Stimulated activated CD8-positive, alpha-beta memory T cell treated with anti-CD3 and anti-CD28 coated beads, Interleukin-7, amount 100 ng/mL, for 1 hour (primary cell): ENCODE measurements at places on chromosomes 11 and 22.
A peak's percentile ranks its signal among the peaks of the same experiment; 100 is the strongest.

- no peak for DNase-seq
Measured at GRCh38 chr11:113289431-113290187, 24.8 kb upstream of the TTC12 start.

DNA sequence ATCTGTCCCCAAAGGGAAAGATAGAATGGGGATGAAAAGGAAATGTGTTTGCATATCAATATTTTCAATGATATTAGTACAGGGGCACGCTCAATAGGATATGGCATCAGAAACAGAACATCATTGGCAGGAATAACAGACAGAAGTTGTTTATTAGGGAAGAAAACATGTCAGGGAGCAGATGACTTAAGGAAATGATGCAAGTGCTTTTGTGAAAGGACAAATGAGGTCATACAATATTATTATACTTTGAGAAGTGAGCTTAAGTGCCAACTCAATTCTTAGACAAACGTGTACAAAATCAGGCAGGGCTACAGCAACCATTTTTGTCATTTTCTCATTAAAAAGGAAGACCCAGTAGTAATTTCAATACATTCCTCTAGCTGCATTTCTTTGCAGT, 388.4 kb downstream of the SOX6 start:
- no peak for DNase-seq

GRCh38 chr11:69297787-69298266, 3.9 kb downstream of the MYEOV start:
- DNase-seq: no peak

DNA sequence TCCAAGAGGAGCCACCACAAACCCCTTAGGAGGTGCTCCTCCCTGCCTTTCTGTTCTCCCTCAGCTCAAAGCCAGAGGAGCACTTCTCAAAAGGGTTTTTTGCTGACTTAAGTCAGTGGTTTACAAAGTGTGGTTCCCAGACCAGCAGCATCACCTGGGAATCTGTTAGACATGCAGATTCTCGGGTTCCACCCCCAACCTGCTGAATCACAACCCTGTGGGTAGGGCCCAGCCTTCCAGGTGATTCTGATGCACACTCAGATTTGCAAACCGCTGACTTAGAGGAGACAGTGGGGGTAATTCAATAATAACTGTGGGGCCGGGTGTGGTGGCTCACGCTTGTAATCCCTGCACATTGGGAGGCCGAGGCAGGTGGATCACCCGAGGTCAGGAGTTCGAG, 22.8 kb downstream of the CREB3L1 start:
- no peak for DNase-seq

DNA sequence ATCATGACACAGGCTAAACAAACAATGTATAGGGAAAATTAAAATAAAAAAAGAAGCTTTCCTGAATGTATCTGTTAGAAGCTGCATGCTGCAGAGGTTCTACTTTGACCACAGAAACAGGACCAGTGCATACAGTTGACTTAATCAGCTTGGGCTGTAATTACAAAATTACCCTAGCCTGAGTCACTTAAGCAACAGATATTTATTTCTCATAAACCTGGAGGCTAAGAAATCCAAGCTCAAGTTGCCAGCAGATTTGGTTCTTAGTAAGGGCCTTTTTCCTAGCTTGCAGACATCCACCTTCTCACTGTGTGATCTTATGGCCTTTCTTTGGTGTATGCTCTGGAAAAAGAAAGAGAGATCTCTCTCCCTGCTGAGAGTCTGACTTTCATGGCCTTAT, 946.5 kb upstream of the RAG2 start:
- DNase-seq: no peak

DNA sequence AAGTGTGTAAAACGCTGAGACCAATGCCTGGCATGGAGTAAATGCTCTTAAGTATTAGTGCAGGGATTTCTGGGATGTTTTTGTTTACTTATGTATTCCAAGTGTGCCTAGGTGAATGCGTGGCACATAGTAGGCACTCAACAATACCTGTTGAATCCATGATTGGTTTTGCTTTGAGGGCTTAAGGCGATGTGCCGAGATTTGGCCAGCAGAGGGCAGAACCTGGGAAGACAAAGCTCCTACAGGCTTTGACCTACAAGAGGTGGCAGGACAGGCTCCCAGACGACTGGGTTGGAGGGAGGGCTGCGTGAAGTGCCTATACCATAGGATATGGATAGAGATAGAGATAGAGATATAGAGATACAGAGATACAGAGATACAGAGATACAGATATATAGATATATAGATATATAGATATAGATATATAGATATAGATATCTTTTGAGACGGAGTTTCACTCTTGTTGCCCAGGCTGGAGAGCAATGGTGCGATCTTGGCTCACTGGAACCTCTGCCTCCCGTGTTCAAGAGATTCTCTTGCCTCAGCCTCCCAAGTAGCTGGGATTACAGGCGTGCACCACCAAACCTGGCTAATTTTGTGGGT, 13.9 kb downstream of the KCNE3 start:
- peak; percentile 41 for DNase-seq

GRCh38 chr11:12118949-12119348, 8.6 kb downstream of the MICAL2 start:
- DNase-seq: no peak

- no peak for DNase-seq
Measured at GRCh38 chr11:22346282-22346681, 8.1 kb downstream of the SLC17A6 start.

- DNase-seq: no peak
Measured at GRCh38 chr11:30346068-30346688, 23.3 kb downstream of the ARL14EP start.

DNA sequence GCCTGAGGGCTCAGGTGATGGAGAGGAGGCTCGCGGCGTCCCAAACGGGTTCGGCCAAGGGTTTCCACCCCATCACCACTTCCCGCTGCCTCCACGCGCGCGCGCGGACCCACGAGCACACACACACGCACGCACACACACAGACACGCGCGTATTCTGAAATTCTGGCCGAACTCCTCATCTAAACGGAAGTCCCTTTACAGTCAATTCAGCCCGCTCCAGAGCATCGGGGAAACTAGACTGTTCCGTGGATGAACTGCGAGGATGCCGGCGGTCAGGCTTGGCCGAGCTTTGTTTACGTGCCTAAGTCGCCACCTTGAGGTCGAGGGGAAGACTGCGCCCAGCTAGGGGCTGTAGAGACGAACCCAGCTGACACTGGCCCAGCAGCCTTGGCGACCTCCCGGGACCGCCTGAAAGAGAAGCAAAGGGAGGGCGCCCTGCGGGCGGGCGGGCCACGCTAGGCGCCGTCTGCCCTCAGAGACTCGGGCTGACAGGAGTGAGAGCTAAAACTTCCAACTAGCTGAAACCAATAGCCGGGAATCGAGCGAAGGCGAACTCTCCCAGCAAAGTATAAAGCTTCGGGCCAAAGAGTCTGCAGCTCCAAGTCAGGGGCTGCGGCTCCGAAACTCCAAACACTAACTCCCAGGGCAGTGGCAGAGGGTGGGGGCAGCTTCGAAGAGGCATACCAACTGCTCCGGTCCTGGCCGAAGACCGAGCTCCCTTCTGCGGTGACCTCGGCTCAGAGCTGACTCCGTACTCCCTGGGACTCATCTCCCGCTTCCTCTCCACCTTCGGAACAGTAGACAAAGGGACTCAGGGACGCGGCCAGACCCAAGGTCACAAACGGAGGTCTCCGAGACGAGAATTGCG, 124.7 kb upstream of the C11orf58 start:
- DNase-seq: peak; percentile 26

DNA sequence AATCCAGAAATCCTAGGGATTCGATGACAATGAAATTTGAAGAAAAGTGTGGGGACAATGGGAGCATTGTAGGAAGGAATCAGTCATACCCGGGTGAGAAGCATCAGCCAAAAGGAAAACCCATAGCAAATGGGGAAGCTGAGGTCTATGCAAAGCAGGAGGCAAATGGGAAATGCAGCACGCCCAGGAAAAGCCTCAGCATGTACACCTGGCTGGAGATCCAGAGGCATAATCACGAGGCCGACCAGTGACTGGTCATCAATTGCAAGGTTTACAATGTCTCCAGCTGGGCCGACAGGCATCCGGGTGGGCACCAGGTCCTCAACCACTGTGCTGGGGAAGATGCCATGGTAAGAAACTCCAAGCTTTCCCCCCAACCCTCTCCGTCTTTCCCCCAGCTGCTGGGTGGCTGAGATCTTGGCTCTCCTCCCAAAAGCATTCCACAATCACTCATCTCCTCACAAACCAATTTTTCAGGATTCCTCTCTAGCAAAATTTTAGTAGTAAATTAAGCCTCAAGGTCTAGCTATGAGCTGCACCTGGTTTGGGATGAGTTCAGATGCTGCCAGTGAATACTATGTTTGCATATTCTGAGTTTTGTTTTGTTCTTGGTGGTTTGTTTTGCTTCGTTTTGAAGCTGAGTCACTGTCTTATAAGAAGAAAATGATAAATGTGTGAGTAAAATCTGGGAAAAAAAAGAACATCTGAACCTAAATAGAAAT, 98.0 kb upstream of the OR5AK2 start:
- DNase-seq: no peak

- no peak for DNase-seq
Measured at GRCh38 chr11:1041149-1041467, 4.6 kb upstream of the MUC6 start.

DNA sequence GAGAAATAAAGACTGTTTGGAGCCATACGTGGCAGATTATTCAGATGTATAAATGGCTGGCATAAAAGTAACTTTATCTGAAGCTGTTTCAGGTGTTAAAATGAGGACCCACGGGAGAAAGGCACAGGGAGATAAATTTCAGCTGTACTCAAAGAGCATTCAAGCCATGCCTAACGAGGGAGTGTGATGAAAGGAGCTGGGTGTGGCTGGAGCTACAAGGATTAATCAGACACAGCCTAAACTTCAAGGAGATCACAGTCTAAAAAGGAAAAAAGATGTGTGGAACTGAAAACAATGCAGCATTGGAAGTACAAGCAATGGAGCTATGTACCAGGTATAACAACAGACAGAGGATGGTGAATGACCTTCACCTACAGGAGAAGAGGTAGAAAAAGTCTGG, 120.8 kb upstream of the APOA1 start:
- DNase-seq: no peak

GRCh38 chr11:93728792-93729128, 12.5 kb downstream of the TAF1D start:
- no peak for DNase-seq

- no peak for DNase-seq
Measured at GRCh38 chr11:119167933-119168332, 592 bp upstream of the NLRX1 start.

DNA sequence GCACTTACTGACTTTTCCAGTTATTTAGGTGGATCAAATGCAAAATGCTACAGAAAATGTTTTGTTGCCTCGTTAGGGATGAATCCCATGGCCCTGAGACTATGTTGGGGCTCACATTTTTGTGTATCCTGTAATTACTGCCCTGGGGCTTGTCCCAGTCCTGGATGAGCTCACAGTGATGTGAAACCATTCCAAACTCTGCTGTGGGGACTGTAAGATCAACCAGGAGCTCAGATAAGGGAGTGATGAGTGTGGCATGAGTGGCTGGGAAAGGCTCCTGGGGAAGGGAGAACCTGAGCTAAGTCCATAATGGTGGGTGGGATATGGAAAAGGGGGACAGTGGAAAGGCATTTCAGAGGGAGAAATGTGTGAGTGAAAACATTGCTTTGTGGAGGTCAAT, 54.0 kb downstream of the SLC5A1 start:
- no peak for DNase-seq

DNA sequence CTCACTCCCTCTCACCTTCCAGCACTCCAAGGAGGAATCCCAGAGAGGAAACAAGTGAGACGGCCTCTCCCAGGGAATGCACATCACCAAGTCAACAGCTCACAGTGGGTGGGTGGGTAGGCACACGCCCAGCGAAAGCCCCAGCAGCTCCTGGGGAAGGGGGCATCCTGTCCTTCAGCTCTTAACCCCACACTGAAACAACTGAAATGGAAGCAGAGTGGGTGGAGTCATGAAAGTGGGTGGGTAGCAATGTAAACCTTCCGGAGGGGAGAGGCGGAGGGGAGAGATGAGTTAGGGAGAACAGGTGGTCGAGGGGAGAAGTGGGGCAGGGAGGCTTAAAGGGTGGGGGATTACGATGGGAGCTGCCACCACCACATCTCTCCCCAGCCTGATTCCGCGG, 5.4 kb downstream of the MCHR1 start:
- DNase-seq: no peak

- no peak for DNase-seq
Measured at GRCh38 chr22:43867839-43868635, 5.7 kb upstream of the SULT4A1 start.

DNA sequence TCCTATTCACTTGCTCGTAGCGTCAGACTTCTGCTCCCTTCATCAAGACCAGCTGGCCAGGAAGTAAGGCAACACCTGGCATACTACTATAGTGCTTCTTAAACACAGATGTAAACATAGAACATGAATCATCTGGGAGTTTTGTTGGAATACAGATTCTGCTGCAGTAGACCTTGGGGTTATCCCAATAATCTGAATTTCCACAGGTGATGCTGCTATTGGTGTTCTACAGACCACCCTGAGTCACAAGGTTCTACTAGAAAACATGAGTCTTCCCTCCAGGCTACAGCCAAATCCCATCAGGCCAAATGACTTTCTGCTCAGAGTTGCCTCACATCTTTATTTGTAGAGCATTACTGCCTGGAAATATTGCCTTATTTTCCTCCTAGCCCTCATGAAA, 175.2 kb downstream of the NELL1 start:
- DNase-seq: no peak

DNA sequence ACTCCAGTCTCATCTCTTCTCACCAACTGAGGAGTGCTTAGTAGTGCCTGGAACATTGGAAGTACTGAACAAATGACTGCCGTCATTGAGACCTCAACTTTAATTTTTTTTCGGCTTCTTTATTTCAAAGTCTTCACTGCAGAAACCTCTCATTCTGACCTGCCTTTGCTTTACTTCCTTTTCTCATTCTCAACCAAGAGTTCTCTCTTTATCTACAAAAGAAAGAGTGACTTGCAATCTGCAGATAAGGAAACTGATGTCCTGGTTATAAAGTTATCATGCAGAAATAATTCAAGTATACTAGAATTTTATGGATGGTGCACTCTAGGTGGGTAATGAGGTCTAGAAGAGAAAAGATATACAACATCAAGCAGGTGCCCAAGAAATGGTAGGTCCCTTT, 1.2 kb upstream of the EED start:
- DNase-seq: no peak
